ENCODE measurements at places on chromosomes 5 and 9.
A peak's percentile ranks its signal among the peaks of the same experiment; 100 is the strongest.

- DNase-seq, result no peak
Measured at GRCh38 chr5:107807431-107807830, 136.7 kb upstream of the EFNA5 start.

- peak; percentile 18 for DNase-seq
Measured at GRCh38 chr5:1666812-1667588, 132.6 kb downstream of the MRPL36 start.

- no peak for DNase-seq
Measured at GRCh38 chr5:104171958-104172690, 609.5 kb upstream of the NUDT12 start.

GRCh38 chr5:76688836-76689235 lies 27.1 kb upstream of the F2R start:
- no peak for DNase-seq

DNA sequence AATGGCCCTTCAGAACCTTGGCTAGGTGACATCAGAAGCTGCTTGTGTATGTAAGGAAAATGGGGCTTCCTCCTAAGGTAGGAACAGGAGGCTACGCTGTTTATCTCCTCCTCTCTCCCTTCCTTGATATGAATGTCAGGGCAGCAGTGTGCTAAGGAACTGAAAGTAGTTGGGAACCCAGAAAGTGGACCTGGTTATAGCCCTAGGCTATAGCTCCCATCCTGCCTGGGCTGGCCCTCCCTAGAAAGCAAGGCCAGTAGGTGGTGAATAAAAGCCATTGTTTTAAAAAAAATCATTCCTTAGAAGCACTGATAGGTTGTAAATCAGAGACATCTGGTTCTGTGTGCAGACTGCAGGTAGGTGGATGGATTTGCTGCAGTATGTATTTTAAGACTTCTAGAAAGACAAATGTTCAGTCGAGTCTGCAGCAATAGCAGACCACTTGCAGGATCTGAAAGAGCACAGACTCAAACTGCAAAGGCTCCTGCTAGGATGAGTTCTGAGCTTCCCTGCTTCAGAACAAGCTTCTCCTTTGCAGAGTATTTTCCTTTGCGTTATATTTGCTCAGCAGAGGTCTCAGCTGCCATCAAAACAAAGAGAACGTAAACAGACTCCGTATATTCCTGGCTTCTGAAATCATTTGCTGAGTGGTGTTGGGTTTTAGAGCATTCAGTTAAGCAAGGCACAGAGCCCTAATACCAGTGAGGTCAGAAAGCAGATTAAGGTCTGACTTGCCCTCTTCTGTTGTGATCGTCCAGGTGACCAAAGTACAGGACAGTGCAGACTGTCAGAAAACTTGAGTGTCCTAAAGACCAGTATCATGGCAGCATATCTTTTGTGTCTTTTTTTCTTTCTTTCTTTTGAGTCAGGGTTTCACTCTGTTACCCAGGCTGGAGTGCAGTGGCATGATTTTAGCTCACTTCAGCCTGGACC lies 20.1 kb upstream of the CFAP157 start:
- no peak for DNase-seq

DNA sequence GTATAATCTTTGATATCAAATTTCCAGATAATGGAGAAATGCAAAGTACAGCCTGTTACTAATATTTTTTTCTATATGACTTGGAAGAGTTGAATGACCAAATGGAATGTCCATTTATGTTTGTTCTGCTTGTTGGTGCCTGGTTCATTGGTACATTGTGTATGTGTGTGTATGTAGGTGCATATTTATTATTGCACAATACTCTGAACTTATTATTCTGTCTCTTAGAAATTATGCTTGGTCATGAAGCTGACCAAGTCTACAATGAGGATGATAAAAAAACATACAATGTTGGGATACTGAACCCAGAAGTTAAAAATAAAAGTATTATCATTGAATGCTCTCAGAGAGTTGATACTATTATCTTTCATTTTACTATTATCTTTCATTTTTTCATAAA lies 706.3 kb downstream of the KCTD16 start:
- no peak for DNase-seq

DNA sequence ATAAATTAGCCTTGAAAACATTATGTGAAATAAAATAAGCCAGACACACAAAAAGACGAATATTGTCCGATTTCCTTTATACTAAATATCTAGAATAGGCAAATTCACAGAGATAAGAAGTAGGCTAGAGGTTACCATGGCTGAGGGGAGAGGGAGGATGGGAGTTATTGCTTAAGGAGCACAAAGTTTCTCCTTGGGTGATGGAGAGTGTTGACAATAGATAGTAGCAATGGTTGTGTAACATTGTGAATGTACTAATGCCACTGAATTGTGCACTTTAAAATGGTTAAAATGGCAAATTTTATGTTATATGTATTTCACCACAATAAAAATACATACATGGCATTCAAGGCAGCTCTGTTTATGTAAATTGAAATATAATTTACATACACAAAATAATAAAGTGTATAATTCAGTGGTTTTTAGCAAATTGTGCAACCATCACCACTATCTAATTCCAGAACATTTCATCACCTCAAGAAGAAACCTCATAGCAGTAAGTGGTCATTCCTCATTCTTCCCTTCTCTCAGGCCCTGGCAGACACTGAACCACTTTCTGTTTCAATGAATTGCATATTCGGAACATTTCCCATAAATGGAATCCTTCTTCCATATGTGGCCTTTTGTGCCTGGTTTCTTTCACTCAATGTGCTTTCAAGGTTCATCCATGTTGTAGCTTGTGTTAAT lies 59.2 kb downstream of the NDST1 start:
- DNase-seq, result no peak

- DNase-seq, result no peak
Measured at GRCh38 chr9:80467632-80468031, 895.9 kb downstream of the TLE4 start.

DNA sequence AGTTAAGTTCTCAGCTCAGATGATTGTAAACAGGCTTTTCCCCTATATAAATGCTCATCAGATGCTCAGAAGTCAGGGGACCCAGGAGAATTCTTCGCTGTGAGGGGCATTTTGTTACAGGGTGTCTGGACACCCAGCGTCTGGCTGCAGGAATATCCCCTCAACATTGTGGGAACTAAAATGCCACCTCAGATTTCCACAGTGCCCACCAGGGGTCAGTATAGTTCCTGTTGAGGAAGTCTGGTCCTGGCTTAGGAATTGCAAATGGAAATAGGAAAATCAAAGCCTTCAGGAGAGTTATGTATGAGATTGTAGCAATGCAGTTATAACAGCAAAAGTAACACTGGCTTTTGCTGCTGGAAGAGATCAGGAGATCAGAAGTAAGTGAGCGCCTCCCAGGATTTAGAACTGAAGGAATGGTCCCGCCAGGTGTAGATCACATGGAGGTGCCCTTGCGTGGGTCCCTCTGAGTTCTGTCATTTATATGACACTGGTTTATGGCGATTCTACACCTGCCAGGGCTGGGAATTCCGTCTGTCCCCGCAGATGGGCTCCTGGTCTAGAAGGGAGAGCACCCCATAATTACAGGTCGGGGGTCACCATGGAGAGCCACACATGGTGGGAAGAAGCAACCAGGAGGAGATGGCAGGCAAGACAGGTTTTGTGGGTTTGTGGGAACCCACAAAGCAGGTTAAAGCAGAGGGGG lies 47.1 kb upstream of the CTSL start:
- no peak for DNase-seq

DNA sequence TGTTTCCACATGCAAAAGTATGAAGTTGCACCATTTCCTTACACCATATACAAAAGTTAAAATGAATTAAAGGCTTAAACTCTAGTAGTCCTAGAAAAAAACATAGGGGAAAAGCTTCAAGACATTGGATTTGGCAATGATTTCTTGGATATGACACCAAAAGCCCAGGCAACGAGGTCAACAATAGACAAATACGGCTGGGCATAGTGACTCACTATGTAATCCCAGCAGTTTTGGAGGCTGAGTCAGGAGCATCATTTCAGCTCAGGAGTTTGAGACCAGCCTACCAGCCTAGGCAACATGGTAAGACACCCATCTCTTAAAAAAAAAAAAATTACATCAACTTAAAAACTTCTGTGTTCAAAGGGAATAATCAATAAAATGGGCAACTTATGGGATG lies 30.9 kb upstream of the SREK1 start:
- DNase-seq, result no peak

- DNase-seq, result no peak
Measured at GRCh38 chr5:142561486-142562097, 124.3 kb downstream of the FGF1 start.

- DNase-seq, result no peak
Measured at GRCh38 chr5:118778941-118779340, 209.4 kb downstream of the DTWD2 start.

GRCh38 chr5:81525690-81526089 lies 131.8 kb upstream of the ACOT12 start:
- DNase-seq, result no peak

- DNase-seq, result no peak
Measured at GRCh38 chr9:130268521-130269211, 3.1 kb downstream of the HMCN2 start.

GRCh38 chr5:142571371-142571770 lies 114.5 kb downstream of the FGF1 start:
- no peak for DNase-seq

GRCh38 chr5:147971472-147971871 lies 65.1 kb upstream of the C5orf46 start:
- no peak for DNase-seq

GRCh38 chr9:73172901-73173215 lies 21.2 kb downstream of the ANXA1 start:
- no peak for DNase-seq

DNA sequence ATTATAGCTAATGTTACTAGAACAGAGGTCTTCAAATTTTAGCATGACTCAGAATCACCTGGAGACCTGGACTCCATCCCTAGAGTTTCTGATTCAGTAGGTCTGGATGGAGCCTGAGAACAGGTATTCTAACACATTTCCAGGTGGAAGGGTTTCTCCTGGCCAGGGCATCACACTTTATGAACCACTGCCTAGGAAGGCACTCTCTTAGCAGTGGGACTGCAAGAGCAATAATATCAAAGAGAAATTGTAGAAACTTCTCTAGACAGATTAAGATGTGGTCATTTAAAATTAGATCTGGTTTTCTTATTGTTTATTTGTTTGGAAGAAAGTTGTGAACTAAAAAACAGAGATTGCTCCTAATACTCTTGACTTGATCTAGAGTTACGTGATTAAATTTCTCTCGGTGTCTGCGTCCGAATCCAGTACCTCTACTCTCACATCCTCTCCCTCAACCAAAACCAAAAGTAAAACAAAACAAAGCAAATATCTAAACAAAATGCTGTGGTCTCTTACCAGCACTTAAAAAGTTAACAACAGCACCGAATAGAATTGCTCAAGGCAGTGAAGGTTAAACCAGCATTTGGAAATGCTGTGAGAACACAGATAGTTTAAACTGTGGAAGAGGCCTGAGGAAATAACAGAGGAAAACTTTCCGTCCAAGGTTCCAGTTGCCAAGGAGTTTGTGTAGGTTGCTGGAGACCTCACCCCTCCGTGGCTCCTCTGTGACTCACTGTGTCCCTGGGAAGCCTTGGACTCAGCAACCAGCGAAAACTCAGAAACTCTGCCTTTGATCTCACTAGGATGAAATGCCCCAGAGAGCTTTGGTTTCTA lies 193.4 kb downstream of the ARRDC3 start:
- no peak for DNase-seq

GRCh38 chr5:178527458-178528307 lies 62.5 kb downstream of the COL23A1 start:
- DNase-seq, result no peak

DNA sequence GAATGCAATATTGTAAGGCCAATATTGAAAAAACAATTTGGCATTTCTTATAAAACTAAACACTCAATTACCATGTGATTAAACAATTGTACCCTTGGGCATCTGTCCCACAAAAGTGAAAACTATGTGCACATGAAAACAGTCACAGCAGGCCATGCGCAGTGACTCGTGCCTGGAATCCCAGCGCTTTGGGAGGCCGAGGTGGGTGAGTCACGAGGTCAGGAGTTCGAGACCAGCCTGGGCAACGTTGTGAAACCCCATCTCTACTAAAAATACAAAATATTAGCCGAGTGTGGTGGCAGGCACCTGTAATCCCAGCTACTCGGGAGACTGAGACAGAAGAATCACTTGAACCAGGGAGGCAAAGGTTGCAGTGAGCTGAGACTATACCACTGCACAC lies 343.7 kb downstream of the DMRTA1 start:
- no peak for DNase-seq

DNA sequence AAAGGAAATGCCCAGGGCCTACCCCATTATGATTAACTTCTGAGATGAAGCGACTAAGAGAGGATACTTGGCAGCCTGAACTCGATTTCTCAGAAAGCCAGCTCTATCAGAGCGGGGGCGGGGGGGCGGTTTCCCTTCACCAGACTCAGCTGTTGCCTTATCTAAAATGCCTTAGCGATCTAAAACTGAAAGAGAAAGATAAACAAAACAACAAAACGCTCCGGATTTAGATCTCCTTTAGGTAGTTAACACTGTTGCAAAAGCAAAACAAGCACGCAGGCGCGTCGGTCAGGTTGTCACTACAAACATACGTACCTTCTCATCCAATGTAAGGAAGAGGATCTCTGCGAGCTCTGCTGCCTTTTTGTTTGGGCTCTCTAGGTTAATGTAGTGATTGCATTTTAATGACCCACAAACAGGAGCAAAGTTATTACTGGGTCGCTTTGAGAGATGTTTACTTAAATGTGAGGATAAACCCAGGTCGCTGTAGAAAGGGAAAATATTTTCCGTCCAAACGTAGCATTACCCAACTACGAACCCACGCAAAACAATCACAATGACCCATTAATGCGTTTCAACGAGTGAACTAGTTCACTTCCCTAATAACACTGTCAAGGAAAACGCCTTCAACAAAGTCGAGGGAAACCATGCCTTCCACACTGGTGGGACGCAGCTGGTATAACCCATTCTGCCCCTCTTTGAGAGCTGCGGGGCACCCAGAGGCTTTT lies 982 bp downstream of the EPB41L4A start:
- DNase-seq, result no peak

DNA sequence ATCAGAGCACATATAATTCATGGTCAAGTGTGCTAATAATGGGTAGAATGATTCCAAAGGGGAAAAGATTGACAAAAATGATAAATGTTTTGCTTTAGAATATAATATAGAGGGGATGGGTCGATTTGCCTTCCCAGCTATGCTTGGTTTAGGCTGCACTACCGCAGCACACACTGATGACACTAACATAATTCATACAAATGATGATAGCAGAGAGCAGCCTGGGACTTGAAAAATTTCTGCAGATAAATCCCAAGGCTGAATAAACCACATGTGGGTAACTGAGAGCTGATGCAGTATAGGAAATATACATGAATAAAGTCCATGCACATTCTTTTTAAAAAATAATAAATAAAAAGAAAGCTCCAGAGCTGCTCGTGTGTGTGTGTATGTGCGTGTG lies 54.5 kb downstream of the EFNA5 start:
- DNase-seq, result no peak

- DNase-seq, result no peak
Measured at GRCh38 chr9:79164406-79164805, 407.4 kb upstream of the TLE4 start.

GRCh38 chr9:116843863-116844620 lies 156.9 kb downstream of the TRIM32 start:
- DNase-seq, result no peak

DNA sequence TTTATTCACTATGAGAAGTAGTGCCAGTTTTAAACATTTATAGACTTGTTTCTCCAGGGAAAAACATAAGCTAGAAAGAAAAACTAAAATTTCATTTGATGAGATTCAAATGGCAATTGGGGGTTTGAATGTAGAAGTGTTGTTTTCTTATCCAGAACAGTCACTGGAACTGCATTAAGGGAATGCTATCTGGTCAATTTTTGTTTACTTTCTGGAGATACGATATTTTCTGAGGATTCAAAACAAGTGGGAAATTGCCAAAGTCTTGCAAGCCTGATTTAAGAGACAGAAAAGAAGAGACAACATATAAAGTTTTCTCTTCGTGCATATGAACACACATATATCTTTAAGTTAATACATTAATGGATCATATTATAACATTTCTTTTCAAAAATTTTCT lies 118.4 kb downstream of the NXNL2 start:
- DNase-seq, result no peak

All from stimulated activated CD8-positive, alpha-beta memory T cell treated with anti-CD3 and anti-CD28 coated beads, Interleukin-7, amount 100 ng/mL, for 1 hour (primary cell).